ENCODE measurements at places on chromosomes 6 and 20. TPM values are rescaled to one million over a fixed set of nuclear protein-coding genes. Genes with fewer than 3 reads are reported as not detected.

Gene RHAG
- total RNA-seq, result not detected

Gene ROMO1
- total RNA-seq, result 523 TPM

Gene OR2H2
- total RNA-seq, result not detected

Gene RIPPLY2
- total RNA-seq, result not detected

Gene DSP
- 80.1 TPM for total RNA-seq

Gene C6orf132
- total RNA-seq, result 15.3 TPM

Gene CLVS2
- total RNA-seq, result not detected

Gene CNR1
- 4.2 TPM for total RNA-seq

Gene IPCEF1
- total RNA-seq, result 0.63 TPM

Gene GCNT2
- 31.2 TPM for total RNA-seq

Gene BANF2
- total RNA-seq, result not detected

Gene UNC5CL
- 0.58 TPM for total RNA-seq

Gene BCAS4
- total RNA-seq, result 24.0 TPM

Gene BPIFB1
- total RNA-seq, result not detected

Gene CAGE1
- total RNA-seq, result 0.22 TPM

DNA sequence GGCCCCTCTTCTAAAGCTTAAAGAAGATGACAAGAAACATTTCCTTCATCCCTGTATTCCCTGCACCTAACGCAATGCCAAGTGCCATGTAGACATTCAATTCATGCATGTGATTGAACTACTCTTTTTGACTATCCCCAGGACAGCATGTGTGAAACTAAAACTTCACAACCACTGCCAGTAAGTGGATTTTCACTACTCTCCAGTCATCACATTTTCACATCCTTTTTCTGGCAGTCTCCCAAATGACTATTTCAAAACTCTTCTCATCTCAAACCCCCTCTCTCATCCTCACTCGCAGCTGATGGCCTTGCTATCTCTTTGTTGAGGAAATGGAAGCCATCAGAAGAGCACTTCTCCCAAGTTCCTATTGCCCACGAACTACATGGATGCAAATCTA is 122.6 kb downstream of the OPRM1 start:
- DNase-seq, result no peak

GRCh38 chr6:219641-220198 is 72.6 kb upstream of the DUSP22 start:
- DNase-seq, result no peak

GRCh38 chr6:156652231-156652750 is 124.9 kb upstream of the ARID1B start:
- no peak for DNase-seq

DNA sequence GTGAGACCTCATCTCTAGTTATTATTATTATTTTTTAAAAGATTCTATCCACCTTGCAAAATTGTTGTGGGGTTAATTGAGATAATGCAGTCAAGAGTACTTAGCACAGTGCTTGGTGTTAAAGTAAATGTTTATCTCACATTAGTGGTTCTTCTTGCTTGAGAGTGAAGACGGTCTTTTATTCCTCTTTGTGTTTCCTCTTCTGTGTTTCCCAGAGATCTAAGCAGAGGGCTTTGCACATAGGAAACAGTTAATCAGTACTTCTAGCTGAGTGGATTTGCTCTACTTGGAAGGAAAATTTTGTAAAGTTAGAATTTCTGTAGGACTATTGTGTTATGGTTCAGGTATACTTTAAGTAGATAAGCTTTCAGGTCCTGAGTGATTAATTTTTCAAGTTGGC is 3.5 kb downstream of the ARMC2 start:
- DNase-seq, result no peak

DNA sequence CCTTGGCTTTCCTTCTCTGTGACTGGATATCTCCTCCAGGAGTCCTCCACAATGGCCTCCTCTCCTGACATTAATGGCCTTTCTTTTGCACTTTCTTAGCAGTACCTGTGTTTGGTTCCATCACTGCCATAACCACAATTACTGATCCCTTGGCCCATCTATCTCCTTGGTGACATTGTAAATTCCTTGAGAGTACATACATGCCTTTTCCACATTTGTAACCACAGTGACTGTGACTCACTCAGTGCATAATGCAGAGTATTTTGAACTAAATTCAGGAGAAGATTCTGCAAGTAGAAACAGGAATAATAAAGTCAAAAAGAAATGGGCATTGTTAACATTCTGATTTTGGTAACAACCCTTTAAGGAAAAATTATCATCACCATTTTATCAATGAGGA is 197.2 kb upstream of the SOX4 start:
- peak; percentile 26 for DNase-seq

DNA sequence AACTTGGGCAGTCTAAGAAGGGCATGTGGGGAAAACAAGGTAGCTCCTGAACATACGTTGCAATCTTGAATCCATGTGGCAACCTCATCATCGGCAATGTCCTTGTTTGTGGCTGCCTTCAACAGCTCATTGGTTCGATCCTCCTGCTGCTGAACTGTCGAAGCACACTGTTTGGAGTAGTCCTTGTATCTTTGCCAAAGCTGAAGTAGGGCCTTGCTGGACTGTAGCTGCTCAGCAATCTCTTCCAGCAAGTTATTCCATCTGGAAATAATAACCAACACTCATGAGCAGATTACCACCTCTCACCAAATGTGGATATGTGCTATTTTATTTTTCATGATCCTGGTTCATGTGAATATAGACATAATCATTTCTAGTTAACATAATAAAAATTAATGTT is 413.3 kb downstream of the ESR1 start:
- no peak for DNase-seq

- peak; percentile 22 for DNase-seq
These were observed 1.8 kb downstream of the NFKBIE start for GRCh38 chr6:44263354-44264100.

DNA sequence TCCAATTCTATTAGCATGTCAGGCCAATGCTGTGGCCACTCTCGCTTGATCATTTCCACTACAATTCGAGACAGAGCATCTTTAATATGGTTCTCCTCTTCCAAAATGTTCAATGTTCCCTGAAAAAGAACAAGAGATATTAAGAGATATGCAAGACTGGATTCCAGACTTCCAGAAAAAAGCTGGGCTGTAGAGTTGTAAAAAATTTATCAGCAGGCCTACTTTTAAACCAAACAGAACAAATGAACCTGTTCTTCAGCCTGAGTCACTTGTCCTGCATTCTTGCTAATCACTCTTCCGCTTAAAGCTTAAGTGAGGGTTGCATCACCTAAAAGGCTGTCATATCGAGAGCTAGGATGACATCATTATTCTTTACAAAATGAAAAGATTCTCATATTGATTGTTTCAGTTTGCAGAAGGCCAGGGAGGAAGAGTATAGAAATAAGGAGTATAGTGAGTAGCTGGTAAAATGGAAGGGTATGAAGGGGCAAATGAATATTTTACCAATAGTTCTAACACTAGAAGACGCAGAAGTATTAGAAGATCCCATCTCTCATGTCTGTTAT is 4.9 kb downstream of the XPO5 start:
- DNase-seq, result peak; percentile 91

GRCh38 chr6:41974281-41974825 is 32.7 kb upstream of the CCND3 start:
- DNase-seq, result no peak

- no peak for DNase-seq
These were observed 296.9 kb upstream of the SGK1 start for GRCh38 chr6:134614606-134615485.

DNA sequence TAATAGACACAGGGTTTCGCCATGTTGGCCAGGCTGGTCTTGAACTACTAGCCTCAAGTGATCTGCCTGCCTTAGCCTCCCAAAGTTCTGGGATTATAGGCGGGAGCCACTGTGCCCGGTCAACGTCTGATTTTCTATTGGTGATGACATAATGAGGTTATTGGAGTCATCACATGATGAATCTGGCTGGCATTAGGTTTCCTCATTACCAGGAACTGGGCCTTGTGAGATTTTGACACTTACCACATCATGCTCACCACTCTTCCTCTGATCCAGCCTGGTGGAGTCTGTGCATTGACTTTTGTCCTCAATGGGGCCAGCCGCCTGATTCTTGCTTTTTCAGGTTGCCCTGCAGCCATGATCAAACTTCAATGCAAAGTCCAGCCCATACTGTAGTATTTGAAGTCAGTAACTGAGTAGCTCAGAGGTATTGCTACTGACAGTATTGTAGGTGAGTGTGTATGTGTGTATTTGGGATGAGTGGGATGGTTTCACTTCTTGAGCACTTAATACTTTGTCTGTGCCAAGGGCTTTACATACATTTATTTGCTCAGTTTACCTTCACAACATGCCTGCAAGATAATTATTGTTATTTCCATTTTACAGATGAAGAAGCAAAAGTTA is 16.0 kb downstream of the ANKS1A start:
- DNase-seq, result no peak

GRCh38 chr6:88047510-88048150 is at the start of gene SPACA1:
Gene SPACA1, plus strand, starts transcription at chr6:88047841. Its CDS starts 65 bp downstream, at chr6:88047906.
- DNase-seq, result no peak

- no peak for DNase-seq
These were observed 102.5 kb downstream of the TAF4 start for GRCh38 chr20:61963149-61963548.

GRCh38 chr20:34180460-34181120 is 60.6 kb upstream of the ASIP start:
- peak; percentile 16 for DNase-seq

DNA sequence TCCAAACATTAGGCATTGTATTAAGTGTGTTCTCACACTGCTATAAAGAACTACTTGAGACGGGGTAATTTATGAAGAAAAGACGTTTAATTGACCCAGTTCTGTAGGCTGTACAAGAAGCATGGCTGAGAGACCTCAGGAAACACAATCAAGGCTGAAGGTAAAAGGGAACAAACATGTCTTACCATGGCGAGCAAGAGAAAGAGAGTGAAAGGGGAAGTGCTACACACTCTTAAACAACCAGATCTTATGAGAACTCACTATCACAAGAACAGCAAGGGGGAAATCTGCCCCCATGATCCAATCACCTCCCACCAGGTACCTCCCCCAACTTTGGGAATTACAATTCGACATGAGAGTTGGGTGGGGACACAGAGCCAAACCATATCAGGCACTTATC is 86.6 kb upstream of the TOP1 start:
- no peak for DNase-seq

- DNase-seq, result no peak
These were observed 15.6 kb downstream of the KCNS1 start for GRCh38 chr20:45085289-45085688.

DNA sequence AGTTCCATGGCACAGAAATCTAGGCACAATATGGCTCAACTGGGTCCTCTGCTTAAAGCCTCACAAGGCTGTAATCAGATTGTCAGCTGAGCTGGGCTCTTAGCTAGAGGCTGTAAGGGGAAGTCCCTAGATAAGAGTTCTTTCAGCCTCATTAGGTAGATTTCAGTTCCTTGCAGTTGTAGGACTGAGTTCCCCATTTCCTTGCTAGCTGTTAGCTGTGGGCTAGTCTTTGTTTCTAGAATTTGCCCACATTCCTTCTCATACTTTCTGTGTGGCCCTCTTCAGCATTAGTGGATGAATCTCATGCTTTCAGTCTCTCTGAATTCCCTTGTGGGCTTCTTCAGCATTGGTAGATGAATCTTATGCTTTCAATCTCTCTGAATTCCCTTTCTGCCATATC is 71.0 kb upstream of the MRAP2 start:
- DNase-seq, result no peak

GRCh38 chr20:60306105-60306504 is 347.9 kb downstream of the CDH26 start:
- DNase-seq, result no peak

DNA sequence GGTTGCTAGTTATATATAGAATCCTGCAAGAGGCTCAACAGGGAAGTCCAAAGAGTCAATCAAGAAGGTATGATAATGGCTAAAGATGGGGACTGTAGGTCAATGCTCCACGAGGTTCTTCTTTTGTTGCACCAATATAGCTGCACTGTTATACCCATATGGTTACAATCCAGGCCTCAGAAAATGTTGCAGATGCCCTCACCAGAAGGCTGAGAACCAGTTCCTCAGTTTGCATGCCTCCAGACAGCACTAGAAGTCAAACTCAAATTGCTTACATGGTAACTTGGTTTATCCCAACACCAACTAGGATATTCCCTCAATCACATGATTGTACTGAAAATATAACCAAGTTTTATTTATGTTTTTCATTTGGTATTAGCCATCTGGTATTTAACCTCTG is 12.1 kb downstream of the EEF1A1 start:
- DNase-seq, result no peak

GRCh38 chr6:41077536-41077935 is 4.8 kb downstream of the NFYA start:
- no peak for DNase-seq

DNA sequence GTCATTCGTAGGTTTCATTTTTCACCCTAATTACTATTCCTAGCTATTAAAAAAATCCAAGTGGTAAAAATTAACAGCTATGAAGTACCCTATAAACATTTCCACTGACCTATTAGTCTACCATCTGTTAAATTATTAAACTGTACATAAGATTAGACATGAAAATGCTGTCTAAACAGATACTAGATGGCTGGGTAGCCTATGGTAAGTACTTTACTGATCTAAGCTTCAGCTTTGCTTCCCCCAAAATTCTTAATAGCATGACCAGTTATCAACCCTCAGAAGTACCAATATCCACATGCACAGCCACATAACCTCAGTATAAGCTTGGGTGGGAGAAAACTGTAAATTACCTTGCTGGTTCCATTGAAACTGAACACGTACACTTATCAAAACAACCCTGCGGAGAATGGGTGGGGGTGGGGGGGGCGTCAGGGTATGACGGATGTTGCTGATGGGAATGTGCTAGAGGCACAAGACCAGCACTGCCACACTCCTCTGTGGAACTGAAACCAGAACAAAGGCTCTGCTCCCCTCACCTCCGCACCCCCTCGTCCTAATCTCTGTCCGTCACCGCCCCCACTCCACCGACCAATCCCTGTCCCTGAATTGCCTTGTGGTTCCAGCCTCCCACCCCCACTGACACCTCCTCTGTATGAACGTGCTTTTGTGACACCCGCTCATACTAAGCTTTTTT is 45.3 kb downstream of the B4GALT5 start:
- DNase-seq, result no peak

DNA sequence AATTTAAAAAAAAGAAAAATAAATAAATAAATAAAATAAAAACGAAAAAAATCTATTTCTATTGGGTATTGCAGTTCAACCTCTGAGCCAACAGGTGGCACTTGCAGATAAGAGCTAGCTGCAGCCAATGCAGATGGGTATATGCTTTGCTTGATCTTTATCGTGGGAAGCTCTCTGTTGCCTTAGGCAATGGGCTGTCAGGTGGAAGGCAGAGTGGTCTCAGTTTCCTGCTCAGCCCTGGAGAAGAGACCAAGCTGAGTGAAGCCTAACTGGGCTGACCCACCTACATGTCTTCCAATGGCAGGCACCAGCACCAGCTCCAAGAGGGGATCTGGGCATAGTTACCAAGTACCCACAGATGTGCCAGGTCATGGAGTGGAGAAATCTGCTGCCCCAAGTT is 95.0 kb downstream of the AK9 start:
- no peak for DNase-seq

- no peak for DNase-seq
These were observed 109.2 kb upstream of the MCHR2 start for GRCh38 chr6:100103194-100103593.

GRCh38 chr6:64890609-64891008 is 816.4 kb downstream of the EYS start:
- DNase-seq, result no peak

- DNase-seq, result no peak
These were observed 266.7 kb upstream of the CDYL start for GRCh38 chr6:4509506-4509905.

Measured in epithelial cell of proximal tubule (primary cell).